ENCODE measurements at places on chromosomes 7 and 10.

DNA sequence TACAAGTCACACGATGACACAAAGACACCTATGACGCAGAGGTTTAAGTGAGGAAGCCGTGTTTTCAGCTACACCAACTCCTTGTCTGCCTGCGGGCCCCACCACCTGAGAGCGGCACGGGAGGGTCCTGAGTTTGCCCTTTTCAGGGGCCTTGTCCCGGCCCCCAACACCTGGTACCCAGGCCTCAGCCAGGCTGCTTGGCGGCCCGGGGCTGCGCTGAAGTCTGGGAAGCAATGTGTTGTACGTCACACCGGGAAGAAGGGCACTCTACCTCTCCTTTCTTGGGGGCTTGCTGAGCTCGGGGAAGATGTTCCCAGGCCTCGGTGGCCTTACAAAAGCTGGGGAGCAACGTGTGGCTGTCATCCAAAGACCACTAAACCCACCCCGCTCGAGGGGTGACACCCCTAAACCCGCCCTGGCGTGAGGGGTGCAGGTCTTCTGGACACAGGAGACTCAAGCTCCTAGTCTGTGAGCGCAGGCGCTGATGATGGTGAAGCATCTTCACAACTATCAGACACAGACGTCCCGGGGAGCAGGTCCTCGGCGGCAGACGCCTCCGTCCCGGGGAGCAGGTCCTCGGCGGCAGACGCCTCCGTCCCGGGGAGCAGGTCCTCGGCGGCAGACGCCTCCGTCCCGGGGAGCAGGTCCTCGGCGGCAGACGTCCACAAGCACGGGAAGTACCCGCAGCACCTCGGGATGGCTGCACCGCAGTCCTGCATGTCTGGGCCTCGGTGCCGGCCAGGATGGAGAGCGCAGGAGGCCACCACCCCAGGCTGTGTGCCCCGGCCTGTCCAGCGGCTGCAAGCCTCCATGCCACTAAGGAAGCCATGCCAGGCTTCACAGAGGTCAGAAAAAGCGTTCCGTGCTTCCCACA is 15.4 kb downstream of the CFAP46 start:
- DNase-seq: no peak

DNA sequence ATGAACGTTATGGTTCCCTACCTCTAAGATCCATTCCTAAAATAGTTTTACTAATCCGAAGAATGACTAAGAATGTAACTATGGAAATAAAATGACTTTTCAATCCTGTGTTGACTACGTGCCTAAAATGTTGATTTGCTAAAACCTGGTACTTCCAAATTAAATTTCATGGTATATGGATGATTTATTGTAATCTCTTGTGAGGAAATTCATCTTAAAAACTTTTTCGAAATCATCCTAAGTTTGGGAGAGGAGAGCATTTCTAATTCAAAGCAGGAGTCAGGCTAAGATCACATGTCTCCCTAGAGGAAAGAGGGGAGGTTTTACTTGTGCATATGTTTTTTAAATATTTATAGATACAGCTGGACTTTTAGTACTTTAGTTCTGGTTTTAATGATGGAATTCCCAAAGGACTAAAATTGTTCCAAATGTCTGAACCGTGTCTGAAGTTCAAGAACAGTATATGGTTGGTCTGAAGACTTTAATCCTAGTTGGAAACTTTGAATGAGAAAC is 483.9 kb downstream of the AUTS2 start:
- DNase-seq: no peak

- no peak for DNase-seq
Measured at GRCh38 chr7:132752431-132752830, 176.2 kb upstream of the PLXNA4 start.

GRCh38 chr10:132114953-132115520 is 49.3 kb downstream of the JAKMIP3 start:
- no peak for DNase-seq

DNA sequence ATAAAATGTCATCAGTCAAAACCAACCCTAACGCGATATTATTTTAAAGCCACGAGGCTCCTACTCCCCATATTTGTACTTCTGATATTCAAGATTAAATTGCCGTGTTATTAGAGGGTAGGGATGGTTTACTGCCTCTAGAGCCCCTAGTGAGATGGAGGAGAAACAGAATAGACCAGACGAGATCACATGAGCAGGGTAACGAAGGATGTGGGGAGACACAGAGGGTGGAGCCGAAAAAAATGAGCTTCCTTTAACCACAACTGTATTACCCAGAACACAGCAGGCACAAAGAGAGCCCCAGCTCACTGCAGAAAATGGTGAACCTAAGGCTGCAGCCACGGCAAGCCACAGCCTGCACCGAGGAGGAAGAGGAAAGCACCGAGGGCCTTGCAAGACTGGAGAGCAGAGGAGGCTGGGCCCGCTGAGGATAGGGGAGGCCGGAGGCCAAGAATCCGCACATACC is 14.3 kb downstream of the ZC3HAV1 start:
- peak; percentile 64 for DNase-seq

DNA sequence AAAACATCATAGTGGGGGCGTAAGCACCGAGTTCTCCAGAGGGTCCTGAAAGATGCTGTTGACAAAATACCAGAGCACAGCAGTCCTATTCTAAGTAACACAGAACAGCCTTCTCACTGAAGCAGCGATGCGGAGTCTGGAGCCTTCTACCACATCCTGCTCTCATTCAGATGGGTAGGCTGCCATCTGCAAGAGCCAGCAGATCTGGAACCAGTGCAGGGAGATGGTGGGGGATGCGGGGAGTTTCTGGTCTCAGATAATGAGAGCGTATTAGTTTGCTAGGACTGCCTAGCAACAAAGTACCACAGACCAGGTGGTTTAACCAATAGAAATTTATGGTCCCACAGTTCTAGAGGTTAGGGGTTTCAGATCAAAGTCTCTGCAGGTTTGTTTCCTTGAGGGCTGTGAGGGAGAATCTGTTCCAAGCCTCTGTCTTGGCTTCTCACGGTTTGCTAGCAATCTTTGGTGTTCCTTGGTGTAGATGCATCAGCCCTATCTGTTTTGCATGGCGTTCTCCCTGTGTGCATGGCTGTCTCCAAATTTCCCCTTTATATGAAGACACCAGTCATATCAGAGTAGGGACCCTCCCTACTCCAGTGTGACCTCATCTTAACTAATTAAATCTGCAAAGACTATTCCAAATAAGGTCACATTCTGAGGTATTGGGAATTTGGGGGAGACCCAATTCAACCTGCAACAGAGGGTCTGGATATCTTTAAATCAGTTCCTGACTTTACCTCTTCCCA is 52.0 kb upstream of the STEAP1B start:
- DNase-seq: no peak

DNA sequence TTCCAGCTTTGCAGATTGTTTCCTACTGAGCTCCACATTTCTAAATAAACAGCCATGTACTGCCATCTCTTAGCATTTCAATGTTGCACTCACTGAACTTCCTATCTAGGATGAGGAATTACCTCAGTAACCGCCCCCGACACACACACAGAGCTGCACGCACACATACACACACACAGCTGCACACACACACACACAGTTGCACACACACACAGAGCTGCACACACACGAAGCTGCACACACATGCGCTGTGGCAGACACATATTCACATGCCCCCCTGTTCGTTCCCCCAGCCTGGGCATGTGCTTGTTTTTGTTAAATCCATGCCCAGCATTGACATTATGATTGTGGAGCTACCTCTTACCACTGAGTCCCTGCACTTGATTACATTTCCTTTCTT is 39.6 kb upstream of the CNPY1 start:
- DNase-seq: no peak

GRCh38 chr10:87860156-87860795 is 3.1 kb downstream of the KLLN start:
- DNase-seq: peak; percentile 4

DNA sequence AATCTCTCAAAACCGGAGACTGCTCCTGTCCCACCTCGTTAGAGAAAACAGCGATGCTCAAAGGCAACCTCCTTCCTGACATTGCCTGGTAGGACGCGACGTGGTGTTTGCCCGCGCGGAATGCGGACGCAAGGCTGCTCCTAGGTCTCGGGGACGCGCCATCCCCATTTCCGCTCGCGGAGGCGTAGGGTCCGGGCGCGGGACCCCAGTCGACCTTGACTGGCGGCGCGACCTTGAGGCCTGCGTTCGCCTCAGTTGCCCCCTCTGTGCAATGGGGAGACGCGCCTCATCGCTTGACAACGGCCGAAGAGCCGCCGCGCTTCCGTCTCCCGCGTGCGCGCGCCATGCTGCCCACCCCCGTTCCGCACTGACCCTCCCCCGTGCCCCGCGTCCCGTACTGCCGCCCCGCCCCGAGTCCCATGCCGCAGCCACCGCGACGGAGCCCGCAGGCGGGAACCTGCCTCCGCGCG is 412 bp upstream of the PPIA start:
- no peak for DNase-seq

DNA sequence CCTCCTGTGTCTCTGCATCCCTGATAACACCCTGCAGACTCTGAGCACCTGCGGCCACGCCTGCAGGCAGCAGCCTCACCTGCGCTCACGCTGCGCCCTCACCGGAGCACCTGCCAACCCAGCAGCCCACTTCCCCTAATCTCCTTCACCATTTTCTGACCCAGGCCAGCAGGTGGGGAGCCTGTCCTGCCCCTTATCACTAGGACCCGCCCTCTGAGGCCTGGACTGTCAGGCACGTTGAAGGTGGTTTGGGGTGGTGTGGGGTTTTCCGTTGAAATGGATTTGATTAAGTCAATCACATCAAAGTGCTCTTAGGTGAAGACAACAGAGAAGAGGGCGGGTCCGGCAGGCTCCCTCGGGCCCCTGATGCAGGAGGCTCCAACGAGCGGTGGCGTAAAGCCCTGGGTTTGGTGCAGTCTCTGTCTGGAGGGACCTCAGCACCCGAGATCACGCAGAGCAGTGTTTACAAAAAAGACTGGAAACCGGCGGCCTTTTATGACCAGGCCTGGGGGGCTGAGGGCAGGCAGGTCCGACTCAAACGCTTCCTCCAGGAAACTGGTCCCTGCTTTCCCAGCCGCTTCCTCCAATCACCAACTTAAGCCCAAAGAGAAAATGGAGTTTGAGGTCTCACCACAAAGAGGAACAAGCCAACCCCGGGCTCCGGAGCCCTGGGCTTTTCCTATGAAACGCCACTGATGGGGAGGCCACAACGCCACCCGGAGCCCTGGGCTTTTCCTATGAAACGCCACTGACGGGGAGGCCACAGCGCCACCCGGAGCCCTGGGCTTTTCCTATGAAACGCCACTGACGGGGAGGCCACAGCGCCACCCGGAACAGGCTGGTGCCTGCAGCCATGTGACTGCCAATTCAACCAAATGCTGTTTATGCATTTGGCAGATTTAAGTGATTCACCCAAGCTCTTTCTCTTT is 45.5 kb downstream of the DPYSL4 start:
- no peak for DNase-seq

GRCh38 chr10:43250615-43251418 is 16.0 kb downstream of the RASGEF1A start:
- no peak for DNase-seq

DNA sequence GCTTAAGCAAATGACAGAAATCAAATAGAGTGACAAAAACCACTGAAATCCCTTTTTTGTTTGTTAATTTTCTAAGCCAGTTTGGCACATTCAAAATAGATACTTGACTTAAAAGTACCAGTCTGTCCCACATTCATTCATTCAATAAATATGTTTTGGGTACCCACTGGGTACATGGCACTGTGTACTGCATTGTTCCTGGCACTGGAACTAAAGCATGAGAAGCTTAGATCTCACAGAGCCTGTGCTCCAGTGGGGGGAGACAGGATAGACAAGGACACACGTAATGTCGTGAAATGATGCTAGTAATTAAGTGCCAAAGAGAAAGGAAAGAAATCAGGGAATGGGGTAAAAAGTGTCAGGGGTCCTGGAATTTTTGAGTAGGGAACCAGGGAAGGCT is 13.0 kb downstream of the MTURN start:
- DNase-seq: no peak

GRCh38 chr10:75003891-75004290 is 107.6 kb upstream of the SAMD8 start:
- DNase-seq: no peak

DNA sequence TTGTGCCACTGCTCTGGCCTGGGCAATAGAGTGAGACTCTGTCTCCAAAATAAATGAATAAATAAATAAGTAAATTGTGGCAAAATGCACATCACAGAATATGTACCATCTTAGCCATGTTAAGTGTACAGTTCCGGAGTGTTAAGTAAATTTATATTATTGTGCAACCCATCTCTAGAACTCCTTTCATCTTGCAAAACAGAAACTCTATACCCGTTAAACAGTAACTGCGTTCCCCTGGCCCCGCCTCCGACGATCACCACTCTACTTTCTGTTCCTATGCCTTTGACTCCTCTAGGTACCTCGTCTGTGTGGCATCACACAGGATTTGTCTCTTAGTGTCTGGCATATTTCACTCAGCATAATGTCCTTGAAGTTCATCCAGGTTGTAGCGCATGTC is 356.4 kb upstream of the FOXK1 start:
- DNase-seq: no peak

DNA sequence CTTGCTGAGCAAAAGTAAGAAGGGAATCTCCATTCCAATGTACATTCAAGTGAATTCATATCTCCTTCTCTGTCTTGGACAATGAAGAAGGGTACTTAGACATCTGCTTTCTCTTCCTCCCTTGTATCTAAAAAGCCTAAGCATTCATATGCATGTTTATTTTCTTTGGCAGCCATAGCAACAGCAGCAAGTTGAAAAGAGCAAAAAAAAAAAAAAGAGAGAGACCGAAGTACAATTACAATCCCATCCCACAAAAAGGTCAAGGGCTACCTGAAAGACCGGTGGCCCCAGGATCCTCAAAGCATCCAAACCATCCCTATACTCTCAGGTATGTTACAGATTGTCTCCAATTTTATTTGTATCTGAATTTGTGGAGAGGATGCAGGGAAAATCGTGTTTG is 4.1 kb downstream of the OR2F1 start:
- DNase-seq: no peak

GRCh38 chr7:7641129-7641663 is 644 bp downstream of the UMAD1 start:
- DNase-seq: no peak

GRCh38 chr7:146331369-146331768 is 214.8 kb downstream of the CNTNAP2 start:
- no peak for DNase-seq

DNA sequence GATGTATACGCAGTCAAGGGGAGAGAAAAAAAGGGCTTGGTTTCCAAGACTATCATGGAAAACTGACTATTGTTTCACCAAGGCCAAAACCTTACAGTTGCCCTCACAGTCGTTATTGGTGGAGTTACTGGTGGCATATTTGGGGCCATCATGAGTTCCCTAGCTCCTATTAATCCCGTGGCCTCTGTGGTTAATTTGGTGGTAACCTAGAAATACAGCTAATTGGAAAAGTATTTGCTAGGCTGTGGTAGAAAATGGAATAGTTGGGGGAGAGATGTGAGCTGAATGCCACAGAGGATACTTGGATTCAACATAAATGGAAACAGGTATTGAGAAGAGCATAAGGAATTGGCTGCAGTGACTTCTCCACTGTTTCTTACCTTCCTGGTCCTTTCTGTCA is 450.7 kb downstream of the KCNMA1 start:
- no peak for DNase-seq

DNA sequence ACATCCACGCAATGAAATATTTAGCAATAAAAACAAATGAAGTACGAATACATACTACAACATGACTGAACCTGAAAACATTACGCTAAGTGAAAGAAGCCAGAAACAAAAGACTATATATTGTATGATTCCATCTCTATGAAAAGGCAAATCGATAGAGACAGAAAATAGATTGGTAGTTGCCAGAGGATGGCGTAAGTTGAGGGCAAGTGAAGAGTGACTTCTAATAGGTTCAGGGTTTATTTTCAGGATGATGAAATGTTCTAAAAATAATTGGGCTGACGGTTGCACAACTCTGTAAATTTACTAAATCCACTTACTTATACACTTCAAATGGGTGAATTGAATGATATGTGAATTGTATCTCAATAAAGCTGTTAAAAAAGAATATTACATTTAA is 39.5 kb upstream of the TECTB start:
- DNase-seq: no peak

GRCh38 chr10:120521880-120522279 is 64.9 kb downstream of the PLPP4 start:
- DNase-seq: no peak
